ENCODE measurements at places on chromosomes 3 and 15.

- no peak for DNase-seq
Observed at GRCh38 chr3:176798680-176799079, 398.6 kb downstream of the TBL1XR1 start.

DNA sequence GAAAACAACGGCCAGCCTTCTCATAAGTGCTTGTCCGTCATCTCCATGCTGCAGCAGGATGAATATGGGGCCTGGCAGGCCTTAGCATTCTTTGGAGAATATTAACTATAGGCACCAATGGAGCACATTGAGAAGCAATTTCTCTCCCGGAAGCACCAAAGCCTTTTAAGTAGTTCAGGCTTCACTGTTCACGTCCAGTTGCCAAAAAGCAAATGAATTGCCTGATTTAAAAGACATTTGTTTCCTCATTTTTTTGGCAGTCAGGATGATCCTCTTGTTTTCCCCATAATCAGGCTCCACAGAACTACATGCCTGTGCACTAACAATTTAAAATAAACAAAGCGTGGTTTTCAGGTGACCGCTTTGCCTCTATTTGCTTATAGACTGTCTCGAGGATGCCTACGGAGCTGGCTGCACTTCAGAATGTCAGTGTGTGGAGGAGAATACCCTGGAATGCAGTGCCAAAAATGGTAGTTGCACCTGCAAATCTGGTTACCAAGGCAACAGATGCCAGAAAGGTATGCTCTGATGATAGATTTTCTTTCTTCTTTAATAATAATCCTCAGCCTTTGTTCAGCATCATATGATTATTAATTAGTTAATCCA is 725.2 kb upstream of the GOLIM4 start:
- DNase-seq: no peak

GRCh38 chr3:141853081-141853601 is 23.3 kb upstream of the ATP1B3 start:
- no peak for DNase-seq

- no peak for DNase-seq
Observed at GRCh38 chr15:98786717-98787116, 138.4 kb downstream of the IGF1R start.

- DNase-seq: no peak
Observed at GRCh38 chr3:188437926-188438325, 284.0 kb downstream of the LPP start.

GRCh38 chr3:113113361-113113760 is 98.0 kb upstream of the BOC start:
- DNase-seq: no peak

DNA sequence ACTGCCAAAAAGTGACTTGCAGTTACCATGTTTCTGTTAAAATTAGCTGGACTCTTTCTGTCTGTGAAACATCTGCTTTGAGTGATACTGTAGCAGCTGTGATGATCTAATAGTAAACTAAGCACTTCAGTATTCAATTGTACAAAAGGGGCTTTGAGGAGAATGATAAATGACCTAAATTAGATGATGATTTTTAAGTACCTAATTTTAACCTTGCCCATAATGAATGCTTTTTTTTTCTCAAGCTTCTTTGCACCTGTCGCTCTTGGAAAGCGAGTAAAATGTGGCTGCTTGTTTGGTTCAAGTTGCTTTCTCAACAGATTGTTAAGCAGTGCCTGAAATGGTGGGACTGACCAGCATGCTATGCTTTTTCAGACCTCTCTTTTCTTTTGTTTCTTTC is 752.3 kb downstream of the EPHA3 start:
- no peak for DNase-seq

- DNase-seq: no peak
Observed at GRCh38 chr15:95793231-95793630, 537.3 kb upstream of the NR2F2 start.

GRCh38 chr3:161139686-161140085 is 34.5 kb upstream of the B3GALNT1 start:
- DNase-seq: no peak

All from GM12892 (cell line).